ENCODE measurements at places on chromosomes 3 and 15.

DNA sequence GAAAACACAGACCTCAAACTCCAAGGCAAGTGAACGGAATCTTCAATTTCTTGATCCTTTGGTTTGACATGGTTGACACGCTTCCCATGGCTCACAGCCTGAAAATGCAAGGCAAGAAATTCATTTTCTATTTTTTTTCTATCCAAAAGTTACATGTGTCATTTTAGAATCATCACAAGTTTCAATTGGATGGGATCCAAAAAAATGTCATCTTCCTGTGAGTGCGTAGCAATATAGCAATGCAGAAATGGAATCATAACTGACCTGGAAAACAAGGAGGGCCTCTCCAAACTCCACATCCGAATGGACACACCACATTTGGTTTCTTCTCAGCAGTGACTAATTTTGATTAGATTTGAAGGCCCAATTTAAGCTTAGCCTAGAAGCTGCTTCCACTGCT, 175.8 kb upstream of the ATP11B start:
- no peak for DNase-seq

DNA sequence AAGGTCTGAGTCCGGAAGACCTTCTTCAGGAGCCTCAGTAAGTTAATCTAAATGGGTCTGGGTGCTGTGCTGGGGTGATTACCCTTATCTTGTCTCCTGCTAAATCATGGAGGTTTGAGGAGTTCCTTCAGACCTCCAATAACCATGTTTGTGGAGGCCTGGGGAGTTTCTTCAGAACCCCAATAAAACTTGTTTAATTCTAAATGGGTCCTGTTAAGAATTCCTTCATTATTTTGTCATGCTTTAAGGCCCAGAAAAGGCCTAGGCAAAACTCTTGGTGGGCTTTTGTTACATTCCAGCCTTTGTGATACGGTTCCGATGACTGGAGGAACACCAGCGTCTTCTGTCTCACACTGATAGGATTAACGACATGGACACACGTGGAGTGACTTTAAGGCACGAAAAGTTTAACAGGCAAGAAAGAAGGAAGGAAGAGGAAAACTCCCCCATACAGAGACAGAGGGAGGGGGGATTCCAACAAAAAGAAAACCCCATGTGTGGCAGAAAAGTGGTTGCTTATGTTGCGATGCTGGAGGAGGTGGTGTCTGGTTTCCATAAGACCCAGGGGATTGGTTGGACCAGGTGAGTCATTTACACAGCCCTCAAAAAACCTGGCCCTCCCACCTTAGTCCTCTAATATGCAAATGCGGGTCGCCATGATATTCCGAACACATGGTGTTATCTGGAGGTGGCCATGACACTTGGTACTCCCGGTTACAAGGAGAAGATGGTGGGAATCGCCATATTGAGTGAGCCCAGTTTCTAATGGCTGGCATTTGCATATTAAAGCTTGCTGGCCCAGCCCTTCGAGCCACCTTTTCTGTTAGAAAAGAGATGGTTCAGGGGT, 72.6 kb upstream of the MFGE8 start:
- DNase-seq: no peak

DNA sequence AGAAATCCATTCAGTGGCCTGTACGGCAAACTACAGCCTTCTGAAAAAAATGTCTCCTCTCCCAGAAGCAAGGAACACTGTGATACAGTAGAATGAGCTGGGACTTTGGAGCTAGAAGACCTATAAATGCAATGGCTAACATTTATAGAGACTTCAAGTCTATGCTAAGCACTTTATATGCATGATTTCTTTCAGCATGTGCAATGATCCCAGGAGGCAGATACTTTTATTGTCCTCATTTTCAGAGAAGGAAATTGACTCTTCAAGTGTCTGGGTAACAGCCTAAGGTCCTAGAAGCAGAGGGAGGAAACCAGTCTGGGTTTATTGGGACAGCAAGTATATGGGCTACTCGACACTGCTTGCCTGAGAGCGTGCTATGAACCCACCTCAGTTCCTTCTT, 140.9 kb downstream of the ALDH1A2 start:
- no peak for DNase-seq

- no peak for DNase-seq
Measured at GRCh38 chr3:187085933-187086332, 53.4 kb downstream of the RPL39L start.

GRCh38 chr3:184604039-184604601, 42.5 kb downstream of the EPHB3 start:
- DNase-seq: no peak

DNA sequence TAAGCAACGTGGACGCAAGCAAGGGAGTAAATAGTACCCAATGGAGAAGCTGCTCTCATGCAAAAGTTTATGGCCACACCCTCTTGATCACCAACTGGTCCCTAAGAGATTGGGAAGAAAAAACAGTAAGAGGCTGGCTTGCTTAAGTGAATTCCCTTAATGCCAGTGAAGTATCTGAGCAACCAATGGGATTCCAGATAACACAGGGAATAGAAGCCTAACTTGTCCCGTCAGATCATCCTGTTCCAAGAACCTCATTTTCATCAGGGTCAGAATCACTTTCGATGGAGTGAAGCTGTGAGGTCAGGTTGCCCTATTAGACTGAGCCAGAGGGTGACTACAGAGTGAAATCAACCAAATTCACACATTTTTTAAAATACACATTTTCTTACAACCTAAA, 104.3 kb downstream of the CD47 start:
- DNase-seq: no peak
